Activated T-cell treated with anti-CD3 and anti-CD28 coated beads, Interleukin-2, amount 50 U/mL, for 72 hours (primary cell): ENCODE measurements at places on chromosomes 1 and 21. TPM values are rescaled to one million over a fixed set of nuclear protein-coding genes. Genes with fewer than 3 reads are reported as not detected.

DNA sequence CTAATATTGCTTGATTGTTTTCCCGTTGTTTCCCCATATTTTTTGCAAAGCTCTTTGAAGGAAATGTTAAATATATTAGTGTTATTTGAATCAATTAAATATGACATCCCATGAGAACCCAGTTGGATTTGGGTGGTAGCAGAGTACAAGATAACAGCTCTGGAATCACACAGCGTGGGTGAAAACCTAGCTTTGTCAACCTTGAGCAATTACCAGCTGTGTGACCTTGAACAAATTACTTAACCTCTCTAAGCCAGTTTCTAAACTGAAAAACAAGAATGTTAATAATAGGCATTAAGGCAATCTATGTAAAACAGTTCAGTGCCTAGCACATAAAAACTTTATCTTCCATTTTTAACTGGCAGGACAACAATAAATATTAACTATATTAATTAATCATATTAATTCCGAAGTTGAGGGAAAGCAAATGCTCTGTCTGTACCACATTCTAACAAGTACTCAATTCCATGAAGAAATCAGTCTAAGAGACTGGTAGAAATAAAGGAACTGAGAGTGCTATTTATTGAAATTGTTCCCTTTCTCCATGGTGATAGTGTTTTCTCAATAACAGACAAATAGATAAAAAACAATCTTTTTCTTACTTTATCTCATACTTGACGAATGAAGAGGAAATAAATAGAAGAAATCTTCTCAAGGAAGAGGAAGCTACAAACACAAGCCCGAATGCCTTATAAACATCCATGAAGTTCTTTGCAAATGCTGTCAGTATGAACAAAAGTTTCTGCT is 27.0 kb downstream of the DNASE2B start:
- DNase-seq: no peak

DNA sequence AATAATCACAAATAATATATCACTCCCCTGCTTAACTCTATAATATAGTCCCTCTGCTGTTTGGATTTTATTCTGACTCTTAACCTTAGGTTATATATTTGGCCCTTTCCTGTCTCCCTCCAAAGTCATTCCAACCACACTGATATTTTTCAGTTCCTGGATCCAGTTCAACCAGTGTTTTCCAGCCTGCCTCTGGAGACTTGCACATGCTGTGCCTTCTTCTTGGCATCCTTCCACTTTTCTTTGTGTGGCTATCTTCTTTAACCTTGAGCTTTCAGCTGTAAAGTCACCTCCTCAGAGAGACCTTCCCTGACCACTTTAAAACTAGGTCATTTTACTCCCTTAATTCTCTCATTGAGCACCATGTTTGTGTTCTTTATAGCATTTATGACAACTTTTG is 19.4 kb downstream of the CERS2 start:
- no peak for DNase-seq

ADAM30 gene
- not detected for total RNA-seq

RASSF5 gene
- total RNA-seq: 227 TPM
